ENCODE measurements at places on chromosomes 16 and 17.

DNA sequence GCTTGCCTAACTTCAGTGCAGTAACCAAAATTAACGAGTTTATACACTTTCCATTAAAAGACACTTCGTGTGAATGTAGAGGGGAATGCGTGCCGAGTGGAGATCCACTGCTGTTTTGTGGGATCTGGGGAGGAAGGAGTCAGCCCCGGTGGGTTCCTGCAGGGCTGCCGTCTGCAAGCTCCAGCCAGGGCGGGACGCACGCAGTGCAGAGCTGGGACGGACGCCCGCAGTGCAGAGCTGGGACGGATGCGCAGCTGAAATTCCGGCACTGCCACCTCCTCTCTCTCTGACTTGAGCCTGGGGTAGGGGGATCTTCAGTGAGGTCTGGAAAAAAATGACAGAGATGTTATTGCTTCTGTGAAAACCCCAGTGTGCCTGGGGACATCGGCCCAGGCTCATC is 16.5 kb upstream of the ZC3H18 start:
- no peak for DNase-seq

DNA sequence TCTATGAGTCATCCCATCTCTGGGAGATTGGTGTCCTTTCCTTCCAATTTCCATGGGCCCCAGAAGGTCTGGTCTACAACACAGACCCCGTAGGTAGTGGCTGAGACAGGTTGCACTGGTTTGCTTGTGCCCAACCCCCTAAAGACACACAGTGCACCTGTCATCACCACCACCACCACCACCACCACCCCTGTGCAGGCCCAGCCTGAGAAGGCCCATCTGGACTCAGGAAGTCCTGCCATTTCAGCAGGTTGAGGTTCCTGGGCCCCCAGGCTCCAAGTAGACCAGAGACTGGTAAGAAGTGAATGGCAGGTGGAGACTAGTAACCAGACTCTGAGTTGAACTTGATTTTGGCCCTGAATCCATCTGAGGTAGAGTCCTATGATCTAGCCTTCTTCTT is 25.9 kb upstream of the PHB1 start:
- DNase-seq, result no peak

DNA sequence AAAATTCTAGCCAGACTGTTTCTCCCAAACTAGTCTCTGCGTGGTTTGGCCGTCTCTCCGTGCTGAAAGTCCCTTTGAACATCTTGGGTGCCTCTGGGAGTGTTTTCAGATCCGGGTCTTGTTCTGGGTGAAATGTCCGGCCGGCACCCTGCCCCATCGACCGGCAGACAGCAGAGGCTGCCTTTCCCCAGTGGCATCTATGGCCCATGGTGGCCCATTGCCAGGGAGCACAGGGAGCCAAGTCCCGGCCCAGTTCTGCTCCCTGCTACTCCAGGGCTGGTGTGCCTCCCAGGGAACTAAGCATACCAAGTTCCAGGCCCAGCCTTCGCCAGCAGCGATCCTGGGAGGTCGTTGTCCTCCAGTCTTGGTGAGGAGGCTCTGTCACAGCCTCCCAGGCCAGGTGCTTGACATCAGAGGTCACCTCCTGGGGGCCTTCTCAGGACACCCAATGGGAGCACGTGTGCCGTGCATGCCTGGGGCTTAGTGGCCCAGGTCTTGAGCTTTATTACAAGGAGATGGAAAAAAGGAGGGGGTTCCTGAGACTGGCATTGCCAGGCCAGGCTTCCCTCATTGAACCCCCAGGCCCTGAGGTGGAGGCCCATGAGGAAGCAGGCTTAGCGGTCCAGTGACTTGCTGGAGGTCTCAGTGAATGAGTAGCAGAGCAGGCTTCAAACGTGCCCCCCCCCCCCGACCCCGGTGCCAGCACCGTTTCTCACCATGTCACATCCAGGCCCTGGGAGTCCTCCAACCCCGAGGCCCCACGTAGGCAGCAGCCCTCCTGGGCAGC is 54.0 kb downstream of the PGS1 start:
- DNase-seq, result no peak

DNA sequence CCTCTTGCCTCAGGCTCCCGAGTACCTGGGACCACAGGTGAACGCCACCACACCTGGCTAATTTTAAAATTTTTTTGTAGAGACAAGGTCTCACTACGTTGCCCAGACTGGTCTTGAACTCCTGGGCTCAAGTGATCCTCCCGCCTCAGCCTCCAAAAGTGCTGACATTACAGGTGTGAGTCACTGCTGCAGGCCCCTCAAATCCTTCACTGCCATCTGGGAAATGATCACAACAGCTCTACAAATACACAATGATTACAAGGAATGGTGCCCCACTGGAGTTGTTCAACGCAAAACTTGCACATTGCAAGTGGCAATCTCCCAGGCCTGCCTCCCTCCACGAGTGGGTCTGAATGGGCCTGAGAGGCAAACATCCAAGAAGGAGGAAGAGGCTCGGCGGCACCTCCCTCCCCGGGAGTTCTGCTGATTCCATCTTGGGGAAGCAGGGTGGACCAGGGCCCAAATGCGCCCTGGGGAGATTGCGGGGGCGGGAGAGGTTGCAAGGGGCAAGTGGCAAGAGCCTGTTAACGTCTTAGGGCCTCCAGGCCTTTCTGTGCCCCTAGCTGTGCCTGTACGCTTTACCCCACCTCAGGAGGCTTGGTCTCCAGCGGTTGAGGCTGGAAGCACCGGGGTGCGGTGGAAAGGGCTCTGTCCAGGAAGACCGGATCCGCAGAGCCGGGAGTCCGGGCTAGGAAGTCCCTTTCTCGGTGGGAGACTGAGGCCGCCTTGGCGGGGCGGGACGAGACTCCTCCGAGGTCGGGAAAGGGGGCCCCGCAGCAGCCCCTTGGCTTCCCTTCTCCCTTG is 656 bp upstream of the IGFBP4 start:
- DNase-seq, result no peak

- peak; percentile 51 for DNase-seq
Observed at GRCh38 chr16:58814348-58814801, 80.3 kb upstream of the GOT2 start.

- no peak for DNase-seq
Observed at GRCh38 chr17:79654960-79655382, 44.1 kb upstream of the RBFOX3 start.

DNA sequence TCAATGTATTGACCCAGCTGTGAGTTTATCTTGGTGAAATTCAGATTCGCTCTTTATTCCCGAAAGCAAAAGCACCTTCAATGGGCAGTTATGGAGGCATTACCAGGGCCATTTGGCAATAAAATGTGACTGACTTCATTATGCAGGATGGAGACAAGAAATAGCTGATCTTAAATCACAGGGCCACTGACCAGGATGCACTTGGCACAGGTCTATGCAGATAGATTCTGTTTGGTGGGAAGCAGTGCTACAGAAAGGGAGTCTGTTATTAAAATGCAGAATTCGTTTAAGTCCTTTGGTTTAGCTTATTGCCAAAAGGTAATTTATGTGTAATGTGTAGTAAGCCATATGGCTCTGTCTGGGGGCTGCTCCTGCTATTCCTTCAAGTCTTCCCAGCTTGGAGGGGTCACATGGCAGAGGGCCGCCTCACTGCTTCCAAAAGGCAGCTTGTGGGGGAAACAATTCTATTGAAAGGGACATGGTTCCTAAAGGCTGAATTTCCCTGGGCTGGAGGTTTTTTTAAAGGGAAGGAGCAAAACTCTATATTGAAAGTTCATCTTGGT is 239.8 kb downstream of the HS3ST4 start:
- DNase-seq, result no peak
